ENCODE measurements at places on chromosomes 1 and 21.

DNA sequence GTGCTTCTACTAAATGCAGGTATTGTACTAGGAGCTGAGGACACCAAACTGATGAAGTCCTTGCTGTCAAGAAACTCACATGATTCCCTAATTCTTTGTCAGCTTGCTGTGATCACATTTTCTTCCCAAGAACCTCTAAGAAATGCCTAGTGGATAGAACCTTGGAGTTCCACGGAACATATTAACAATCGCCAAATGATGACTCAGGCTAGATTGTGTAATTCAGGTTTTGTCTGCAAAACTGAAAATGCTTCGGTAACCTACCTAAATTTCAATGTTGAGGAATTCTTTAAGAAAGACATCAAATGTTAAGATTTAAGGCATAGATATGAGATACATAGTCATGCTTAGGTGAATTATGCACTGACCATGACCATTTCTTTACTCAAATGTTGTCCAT, 1.7 kb upstream of the GADD45A start:
- DNase-seq = no peak

- no peak for DNase-seq
Observed at GRCh38 chr1:180905927-180906326, 6.8 kb upstream of the KIAA1614 start.

- DNase-seq = no peak
Observed at GRCh38 chr1:2210786-2211185, 16.2 kb upstream of the FAAP20 start.

DNA sequence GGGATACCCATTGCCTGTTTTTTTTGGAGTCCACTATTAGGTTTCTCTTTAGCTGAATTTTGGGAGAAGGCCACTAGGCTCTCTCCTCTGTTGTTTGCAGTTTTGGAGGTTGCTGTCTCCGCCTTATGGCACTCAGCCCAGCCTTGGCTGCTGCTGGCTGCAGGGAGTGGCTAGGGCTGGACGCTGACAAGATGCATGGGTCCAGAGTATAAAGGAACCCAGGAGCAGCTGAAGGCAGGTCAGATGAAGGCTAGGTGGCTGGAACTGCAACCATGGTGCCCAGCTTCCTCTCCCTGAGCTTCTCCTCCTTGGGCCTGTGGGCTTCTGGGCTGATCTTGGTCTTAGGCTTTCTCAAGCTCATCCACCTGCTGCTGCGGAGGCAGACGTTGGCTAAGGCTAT, at the start of gene CYP4B1:
TSS of gene CYP4B1 (plus strand) at position 237 of the 400 bp plus-strand sequence. CDS start at position 273, 36 bp downstream.
- no peak for DNase-seq

DNA sequence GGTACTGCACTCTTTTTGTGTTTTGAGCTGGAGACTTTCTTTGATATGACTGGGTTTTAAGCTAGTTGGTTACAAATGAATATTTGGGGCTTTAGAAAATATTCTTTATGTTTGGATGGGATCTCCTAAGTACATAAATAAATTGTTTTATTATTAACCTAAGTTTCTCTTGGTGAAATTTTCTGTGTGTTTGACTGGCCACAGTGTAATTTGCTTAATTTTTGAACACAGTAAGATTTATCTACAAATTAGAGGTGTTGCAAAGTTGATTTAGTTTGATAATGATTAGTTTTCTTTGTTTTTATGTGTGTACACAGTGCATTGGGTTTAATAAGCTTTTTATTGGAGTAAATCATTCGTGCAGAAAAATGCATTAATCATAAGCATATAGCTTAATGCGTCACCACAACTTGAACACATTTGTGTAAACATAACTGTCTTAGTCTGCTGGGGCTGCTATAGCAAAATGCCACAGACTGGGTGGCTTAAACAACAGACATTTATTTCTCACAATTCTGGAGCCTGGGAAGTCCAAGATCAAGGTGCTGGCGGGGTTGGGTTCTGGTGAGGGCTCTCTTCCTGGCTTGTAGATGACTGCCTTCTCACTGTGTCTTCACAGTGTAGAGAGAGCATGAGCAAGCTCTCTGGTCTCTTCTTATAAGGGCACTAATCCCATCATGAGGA, 17.4 kb upstream of the SLC6A9 start:
- no peak for DNase-seq

GRCh38 chr1:20729155-20729931, 3.2 kb downstream of the SH2D5 start:
- DNase-seq = no peak

DNA sequence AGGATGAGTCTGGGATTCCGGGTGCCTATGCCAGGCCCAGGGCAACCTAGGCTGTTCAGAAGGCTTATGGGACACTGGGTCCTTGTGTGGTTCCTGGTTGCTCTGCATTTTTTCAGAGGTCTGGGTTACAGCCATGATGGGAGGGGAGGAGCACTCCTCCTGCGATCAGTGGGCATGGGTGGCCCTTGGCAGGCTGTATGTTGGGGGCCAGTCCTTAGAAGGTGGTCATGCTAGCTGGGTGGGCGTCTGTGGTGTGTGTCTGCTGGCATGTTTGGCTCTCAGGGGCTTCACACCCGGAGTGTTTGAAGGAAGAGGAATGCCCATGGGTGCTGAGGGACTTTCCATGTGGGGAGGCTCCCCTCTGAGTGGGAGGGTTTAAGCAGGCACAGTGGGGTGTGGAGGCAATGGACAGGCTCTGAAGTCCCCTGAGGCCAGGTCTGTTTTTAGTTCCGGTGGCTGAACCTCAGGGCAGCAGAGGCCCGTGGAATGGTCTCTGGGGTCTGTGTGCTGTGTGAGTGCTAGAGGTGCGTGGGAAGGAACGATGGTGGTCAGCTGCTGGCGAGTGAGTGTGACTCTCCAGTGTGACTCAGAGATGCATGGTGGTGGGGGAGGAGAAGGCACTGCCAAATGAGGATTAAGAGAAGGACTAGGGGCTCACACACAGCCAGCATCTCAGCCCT, 25.3 kb downstream of the CACNA1E start:
- no peak for DNase-seq

- no peak for DNase-seq
Observed at GRCh38 chr1:7616076-7616832, 154.8 kb upstream of the VAMP3 start.

GRCh38 chr1:37718181-37718900, 26.0 kb downstream of the CDCA8 start:
- no peak for DNase-seq

GRCh38 chr1:30911059-30911954, 2.7 kb upstream of the SDC3 start:
- DNase-seq = no peak

- DNase-seq = peak; percentile 48
Observed at GRCh38 chr1:9455487-9456234, 83.6 kb upstream of the SLC25A33 start.

DNA sequence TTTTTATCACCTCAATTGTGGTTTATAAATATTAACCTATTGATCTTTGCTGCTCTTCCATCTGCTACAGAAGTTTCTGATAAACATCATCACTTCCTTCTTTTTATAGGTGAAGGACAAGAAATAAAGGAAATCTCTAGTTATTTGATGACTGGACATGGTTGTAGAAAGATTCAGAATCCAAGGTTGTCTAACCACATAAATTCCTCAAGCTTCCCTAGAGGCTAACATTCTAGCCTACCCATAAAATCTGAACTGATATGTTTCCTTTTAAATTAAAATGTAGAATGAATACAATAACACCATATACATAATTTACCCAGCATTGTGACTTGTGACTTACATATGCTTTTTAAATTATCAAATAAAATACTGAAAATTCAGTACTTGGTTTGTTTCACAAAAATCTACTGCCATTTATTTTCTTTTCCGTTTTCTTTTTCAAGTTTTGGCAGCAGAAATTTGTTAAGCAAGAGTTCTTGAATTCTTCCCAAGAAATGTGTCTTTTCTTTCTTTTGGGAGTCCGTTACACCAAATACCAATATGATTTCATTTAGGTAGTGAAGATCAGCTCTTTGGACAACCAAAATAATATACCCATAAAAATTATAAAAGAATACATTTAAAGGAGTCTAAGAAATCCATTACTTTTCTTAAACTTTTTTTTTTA, 513.2 kb upstream of the ADGRL2 start:
- no peak for DNase-seq

DNA sequence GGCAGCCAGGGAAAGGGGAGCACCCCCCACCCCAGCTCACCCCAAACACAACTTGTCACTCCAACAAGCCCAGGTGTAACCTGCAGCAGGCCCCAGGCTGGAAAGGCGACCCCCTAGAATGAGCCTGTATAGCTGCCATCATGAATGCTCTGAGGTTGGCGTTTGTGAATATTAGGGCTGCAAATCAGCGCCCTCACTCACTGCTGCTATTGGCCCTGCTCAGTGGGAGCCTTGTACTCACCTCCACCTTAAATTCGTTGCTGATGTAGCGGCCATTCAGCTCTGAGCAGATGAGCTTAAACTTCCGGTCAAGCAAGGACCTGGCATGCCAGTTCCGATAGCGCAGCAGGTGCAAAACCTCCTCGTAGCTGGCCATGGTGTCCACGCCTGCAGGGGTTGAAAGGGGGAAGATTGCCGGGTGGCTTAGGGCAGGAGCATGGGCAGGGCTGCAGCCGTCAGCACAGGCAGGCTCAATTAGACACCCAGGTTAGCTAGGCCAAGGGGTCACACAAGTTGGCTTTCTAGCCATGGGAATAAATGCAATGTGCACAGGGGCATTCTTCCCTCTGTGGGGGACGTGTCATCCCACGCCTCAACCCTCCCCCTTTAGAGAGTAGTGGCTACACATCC, 81.7 kb downstream of the PIK3CD start:
- DNase-seq = no peak

DNA sequence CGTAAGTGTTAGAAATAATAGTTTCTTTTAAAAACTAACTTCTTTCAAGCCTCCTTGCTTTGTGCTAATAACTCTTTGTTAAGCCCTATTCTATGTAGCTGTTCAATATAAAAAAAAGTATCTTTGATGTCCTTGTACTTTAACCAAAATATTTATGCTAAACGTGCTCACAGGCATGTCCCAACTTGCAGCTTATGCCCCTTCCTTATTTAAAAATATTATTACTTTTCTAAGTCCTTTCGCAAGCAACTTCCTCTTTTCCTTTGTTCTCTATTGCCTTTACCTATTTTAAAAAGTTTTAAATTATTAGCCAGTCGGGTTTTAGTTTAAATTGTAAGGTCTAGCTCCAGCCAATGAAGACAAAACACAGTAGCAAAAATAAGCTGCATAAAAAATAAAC, 43.4 kb upstream of the NBPF3 start:
- no peak for DNase-seq

DNA sequence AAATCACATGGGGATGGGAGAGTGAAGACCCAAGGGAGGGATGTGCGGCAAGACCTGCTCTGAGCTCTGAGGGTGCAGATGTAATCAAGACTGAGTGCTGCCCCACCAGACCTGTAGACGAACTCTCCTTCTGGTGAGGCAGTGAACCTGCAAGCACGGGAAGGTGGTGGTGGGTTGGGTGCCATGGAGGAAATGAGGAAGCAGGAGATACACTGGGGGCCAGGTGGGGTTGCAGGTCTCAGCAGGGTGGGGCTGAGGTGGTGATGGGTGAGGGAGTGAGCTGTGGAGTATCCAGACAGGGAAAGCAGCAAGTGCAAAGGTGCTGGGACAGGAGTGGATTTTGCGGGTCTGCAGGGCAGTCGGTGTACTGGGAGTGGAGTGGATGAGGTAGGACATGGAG, 102.3 kb downstream of the KCNJ15 start:
- no peak for DNase-seq

DNA sequence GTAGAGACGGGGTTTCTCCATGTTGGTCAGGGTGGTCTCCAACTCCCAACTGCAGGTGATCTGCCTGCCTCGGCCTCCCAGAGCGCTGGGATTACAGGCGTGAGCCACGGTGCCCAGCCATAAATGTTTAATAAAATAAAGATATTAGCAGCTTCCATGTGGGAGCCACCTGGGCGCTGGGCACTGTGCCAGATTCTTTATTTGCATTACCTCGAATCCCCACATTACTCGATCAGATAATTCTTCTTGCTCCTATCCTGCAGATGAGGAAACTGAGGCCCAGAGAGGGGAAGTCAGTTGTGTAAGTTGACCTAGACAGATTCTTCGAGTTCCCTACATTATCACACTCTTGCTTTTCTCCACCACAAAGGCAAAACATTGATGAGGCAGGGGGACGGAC, 24.9 kb upstream of the TENT5B start:
- DNase-seq = no peak

DNA sequence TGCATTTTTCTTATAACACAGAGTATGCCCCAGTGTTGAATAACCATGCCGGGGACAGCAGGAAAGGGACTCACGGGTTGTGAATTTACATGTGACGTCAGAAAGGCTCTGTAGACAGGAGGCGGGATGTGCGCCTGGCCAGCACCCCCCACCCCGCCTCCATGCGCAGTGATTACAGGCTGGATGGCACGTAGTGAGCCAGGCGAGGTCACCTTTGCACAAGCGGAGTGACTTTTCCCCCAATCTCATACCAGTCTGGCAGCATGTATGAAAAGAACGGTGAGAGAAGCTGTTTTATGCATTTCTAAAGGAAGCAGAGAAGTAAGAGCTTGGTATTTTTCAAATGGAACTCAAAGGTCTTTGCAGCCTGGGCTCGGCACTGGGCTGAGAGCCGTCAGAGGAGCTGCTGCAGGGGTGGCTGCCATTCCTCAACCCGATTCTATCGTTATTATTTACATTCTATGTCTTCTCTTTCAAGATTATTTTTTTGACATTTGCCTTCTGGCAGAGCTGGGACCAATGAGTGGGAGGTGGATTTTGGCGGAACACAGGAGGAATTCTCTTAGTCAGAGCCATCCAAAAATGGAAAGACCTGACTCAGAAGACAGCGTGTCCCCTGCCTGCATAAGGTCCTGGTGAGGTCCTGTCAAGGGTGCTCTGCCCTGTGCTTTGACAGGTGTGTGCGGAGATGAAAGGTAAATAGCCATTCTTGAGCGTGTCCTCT, 115.6 kb upstream of the SLC45A1 start:
- no peak for DNase-seq

DNA sequence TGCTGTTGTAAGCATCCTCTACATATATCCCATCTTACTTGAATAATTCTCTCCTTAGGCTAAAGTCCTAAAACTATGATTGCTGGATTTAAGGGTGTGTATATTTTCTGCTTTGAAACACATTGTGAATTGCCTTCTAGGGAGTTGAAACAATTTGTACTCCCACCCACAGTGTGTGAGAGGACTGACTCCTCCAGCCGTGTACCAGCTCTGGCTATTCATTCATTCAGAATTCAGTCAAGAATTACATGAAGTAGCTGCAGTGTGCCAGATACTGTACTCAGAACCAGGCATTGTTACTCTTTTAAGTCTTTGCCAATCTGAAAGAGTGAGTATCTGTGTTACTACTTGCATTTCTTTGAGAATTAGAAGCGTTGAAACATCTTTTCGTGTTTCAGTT, 135.0 kb downstream of the DHRS3 start:
- DNase-seq = no peak

GRCh38 chr1:84726593-84727499, 36.6 kb upstream of the SSX2IP start:
- DNase-seq = no peak

- DNase-seq = no peak
Observed at GRCh38 chr1:163745204-163745603, 423.4 kb downstream of the NUF2 start.

GRCh38 chr21:31517664-31518414, 141.7 kb upstream of the SOD1 start:
- DNase-seq = no peak

- no peak for DNase-seq
Observed at GRCh38 chr1:26283279-26283853, 3.5 kb downstream of the SH3BGRL3 start.

- no peak for DNase-seq
Observed at GRCh38 chr1:9105336-9105867, 23.5 kb downstream of the GPR157 start.

GRCh38 chr1:44290250-44291094, 64.6 kb downstream of the ERI3 start:
- DNase-seq = no peak

GRCh38 chr1:164363980-164364379, 195.0 kb upstream of the PBX1 start:
- no peak for DNase-seq

- DNase-seq = no peak
Observed at GRCh38 chr1:55749975-55750627, 534.9 kb upstream of the USP24 start.
